ENCODE measurements at places on chromosomes 7 and 10.

DNA sequence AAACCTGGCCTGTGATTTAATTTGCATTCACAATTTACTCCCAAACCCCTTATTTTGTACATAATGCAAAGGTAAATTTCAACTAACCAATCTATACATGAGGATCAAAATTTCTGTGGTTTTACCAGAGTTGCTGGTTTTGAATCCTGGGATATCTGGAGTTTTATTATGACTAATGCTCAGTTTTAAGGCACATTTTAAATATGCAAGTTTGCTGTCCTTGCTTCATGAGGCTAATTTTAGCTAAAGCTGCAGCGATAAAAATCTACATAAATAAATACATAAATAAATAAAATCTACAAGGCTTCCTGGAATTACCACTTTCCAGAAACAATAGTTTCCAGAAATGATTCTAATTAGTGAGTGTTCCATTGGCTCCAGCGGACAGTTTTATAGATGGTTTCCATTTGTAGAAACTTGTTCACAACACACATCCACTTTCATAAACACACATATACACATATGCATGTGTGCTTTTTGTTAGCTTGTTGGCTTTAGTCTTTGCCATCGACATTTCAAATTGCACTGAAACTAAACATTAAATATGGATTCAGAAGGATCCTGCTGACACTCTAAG, 339.5 kb upstream of the NRP1 start:
- no peak for DNase-seq

GRCh38 chr7:28128608-28129007, 52.0 kb downstream of the JAZF1 start:
- DNase-seq, result no peak

DNA sequence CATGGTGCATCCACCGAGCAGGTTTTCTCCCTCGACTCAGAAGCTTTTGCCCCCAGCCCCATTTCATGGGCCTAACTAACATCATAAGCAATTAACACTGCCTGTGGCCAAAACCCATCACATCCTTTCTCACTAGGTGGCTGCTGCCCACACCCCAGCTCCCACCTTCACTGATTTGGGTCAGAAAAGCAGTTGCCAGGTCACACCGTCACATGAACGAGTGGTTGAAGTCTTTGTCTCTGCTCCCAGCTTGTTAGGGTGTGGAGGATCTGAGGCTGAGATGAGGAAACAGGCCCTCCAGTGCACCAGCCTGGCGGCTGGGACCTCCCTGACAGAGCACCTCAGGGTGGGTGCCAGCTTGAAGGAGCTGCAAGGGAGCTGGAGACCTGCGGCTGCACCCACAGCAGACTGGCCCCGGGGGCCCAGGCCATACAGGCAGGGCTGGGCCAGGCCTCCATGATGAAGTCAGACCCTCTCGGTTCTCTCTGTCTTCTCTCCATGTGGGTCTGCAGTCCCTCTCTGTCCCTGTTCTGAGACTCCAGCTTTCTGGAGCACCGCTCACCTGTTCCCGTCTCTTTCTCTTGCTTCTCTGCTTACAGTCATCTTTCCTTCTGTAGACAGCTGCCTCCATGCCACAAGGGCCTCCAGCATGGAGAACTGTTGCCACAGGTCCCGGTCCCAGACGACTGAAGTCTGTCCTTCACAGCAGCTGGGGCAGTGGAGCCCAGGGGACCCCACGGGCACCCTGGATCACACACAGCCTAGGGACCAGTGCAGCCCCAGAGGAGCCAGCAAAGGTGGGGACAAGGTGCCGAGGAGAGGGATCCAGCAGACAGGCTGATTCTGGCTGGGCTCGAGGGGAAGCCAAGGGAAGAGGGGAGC, 13.8 kb upstream of the INPP5A start:
- DNase-seq, result no peak

- no peak for DNase-seq
Measured at GRCh38 chr7:4266270-4267040, 415.6 kb upstream of the FOXK1 start.

DNA sequence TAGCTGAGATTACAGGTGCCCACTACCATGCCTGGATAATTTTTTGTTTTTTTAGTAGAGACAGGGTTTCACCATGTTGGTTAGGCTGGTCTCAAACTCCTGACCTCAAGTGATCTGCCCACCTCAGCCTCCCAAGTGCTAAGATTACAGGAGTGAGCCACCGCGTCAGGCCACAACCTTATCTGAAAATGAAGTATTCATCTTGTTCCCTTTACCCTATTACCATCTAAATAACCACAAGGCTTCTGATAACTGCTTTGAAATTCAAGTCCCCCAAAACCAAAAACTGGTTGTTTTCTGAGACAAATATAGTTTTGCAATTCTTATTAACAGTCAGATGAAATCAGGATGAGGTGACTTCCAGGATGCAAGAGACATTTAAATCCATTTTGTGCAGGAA, 2.4 kb downstream of the TCTN3 start:
- DNase-seq, result no peak
